ENCODE measurements at places on chromosomes 16 and 17.

GRCh38 chr16:48434653-48435317 is 49.6 kb upstream of the SIAH1 start:
- no peak for DNase-seq

GRCh38 chr16:73418691-73419090 is 370.8 kb upstream of the ZFHX3 start:
- no peak for DNase-seq

DNA sequence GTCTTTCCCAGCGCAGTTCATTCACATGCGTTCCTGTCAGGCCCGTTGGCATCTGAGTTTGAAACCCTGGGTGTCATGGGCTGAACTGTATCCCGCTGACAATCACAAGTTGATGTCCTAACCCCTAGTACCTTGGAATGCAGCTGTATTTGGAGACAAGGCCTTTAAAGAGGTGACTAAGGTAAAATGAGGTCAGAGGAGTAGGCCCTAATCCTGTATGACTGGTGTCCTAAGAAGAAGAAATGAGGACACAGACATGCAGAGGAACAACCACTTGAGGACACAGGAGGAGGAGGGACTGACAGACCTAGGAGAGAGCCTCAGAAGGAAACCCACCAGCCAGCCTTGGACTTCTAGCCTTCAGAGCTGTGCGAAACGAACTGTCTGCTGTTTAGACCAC is 33.1 kb downstream of the TRPV2 start:
- DNase-seq: no peak

- DNase-seq: no peak
Measured at GRCh38 chr17:22669721-22670120, 977.4 kb downstream of the KCNJ18 start.

GRCh38 chr16:57916735-57917438 is 54.0 kb downstream of the CNGB1 start:
- DNase-seq: no peak

DNA sequence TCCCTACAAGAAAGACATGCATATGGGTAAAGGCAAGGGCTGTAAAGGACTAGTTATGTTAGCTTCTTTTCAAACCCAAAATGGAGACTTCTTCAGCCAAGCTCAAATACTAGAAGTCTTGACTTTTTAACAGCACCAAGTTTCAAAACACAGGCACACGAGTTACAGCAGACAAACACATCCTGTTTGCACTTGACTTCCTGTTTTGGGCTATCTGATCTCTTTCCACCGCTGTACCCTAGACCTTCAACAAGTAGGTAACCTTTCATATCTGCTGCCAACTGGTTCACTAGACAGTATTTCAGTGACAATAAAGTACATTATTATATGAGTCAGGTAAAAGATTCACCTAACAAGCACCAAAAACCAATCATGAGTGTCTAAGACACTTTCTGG is 12.3 kb downstream of the RFFL start:
- no peak for DNase-seq

DNA sequence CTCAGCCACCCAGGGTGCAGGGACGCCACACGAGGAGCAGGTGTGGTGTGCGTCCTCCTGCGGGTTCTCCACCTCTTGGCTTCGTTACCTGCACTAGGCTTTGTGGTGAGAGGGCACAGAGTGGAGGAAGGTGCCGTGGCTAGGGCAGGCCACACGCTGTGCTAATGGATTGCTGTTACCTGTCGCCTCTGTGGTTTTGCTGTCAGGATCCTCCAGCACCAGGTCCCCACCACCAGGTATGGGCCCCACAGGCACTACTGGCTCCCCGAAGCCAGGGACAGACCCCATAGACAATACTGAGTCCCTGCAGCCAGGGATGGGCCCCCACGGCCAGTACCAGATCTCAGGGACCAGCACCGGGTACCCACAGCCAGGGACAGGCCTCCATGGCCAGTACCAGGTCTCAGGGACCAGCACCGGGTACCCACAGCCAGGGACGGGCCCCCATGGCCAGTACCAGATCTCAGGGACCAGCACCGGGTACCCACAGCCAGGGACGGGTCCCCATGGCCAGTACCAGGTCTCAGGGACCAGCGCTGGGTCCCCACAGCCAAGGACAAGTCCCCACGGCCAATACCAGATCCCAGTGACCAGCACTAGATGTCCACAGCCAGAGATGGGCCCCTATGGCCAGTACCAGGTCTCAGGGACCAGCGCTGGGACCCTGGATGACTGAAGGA is 315.6 kb downstream of the SEC14L1 start:
- no peak for DNase-seq

- no peak for DNase-seq
Measured at GRCh38 chr17:68601565-68602288, 560 bp upstream of the FAM20A start.

GRCh38 chr16:89562939-89563338 is 2.5 kb downstream of the RPL13 start:
- DNase-seq: no peak

DNA sequence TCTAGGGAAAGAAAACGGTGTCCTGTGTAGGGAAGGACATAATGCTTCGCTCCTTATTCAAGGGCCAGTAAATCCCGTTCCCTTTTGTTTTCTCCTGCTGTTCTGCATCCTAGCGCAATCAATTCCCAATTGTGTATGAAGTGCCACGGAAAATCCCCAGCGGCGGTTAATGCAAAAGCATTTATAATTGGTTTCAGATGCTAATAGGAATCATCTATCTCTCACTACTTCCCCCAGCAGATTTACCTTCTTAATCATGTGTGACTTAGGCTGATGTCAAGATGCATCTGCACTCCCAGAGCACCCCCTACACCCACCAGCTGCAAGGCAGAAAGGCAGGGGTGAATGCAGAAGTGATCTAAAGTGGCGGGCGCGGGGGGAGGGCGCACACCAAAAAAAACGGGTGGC is 32.7 kb upstream of the SSTR2 start:
- no peak for DNase-seq

GRCh38 chr17:82073446-82073845 is 7.8 kb upstream of the DUS1L start:
- DNase-seq: no peak

DNA sequence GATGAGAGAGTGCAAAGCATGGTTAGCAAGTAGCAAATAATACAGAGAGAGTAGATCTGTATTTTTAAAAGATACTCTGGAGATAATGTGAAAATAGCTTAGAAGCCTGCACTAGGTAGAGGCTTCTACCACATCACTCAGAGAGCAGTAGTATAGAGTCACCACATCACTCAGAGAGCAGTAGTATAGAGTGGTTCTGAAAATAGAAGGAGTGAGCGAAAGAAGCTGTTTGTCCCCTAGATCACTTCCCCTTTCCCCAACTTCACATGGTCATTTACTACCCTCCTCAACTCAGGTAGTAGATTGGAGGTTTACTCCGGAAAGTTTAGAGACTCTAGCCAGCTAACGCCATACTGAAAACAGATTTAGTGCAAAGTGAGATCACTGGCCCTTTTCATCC is 17.1 kb downstream of the DGKE start:
- no peak for DNase-seq

- no peak for DNase-seq
Measured at GRCh38 chr17:33531311-33531710, 238.2 kb upstream of the ASIC2 start.

DNA sequence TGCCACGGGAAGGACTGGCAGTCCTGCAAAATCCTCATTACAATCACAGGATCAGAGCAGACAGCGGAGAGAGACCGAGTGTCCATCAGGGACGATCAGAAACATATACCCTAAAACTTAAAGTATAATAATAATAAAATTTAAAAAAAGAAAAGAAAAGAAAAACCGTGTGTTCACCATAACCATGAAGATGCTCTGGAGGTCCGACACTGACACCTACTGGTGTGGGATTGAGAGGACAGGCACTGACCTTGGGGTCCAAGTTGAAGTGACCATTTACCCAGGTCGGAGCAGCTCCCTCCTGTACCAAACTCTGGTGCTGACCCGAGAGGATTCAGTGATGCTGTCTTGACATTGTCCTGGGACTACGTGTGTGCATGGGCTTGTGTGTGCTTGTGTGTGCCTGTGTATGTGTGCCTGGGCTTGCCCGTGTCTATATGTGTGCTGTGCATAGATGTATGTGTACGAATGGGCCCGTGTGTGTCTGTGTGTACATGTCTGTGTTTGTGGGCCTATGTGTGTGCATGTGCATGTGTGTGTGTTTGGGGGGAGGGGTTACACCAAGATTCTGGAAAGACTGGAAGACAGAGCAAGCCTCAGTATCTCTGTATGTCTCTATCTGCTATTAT is 10.0 kb upstream of the CD300LD start:
- peak; percentile 12 for DNase-seq

DNA sequence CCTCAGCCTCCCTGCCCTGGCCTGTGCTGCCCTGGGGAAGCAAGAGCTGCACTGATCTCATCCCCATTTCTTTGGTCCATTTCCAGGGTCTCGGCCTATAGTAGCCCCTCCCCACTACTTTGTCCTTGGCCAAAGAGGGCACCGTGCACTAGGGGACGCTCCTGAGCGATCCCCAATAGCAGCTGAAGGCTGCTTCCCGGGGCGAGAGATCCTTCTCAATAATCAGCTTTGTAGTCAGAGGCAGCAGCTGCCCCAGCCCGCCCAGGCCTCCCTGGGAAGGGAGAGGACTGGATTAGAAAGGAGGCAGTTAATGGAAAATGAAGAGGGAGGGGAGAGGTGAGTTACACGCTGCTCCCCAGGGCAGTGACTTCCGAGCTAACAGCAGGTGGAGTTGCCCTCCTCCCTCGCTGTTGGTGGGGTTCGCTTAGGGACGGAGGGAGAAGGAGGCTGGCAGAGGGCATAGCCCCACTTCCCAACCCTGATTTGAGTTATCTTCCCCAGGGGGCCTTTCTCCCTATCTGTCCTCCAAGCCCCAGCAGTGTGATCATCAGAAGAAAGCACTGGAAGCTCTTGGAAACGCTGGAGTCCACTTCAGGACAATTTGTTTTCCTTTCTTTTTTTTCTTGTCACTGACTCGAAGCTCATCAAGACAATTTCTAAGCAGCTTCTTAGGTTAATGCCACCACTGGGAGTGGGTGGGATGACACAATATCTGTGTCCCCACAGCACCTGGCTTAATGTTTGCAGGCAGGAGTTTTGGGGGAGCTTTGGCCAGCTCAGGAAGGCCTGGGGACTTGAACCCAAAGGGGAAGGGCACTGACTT is 2.6 kb downstream of the MXRA7 start:
- no peak for DNase-seq

DNA sequence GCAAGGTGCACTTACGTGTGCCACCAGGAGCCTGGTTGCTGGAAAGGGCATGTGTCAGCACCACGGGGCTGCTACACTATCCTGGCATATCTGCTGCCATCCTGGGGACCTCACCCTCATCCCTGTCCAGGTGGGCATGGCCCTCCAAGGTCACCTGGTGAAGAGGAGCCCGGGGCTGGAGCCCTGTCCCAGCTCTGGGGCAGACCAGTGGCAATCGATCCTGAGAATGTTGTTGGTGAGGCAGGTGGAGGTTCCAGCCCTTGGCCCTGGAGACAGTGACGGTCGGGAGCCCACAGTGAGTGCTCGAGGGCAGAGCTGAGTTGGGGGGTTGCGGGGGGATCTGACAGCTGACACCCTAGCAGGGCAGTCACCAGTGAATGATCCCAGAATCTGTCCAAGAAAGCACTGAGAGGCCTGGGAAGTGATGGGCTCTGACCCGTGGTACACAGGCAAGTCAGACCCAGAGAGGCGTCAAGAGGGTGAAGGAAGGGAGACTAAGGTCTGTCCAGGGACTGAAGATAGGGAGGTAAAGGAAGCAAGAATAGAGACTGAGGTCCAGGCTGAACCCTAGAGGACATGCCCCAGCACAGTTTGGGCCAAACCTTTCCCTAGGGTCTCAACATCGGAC is 17.6 kb downstream of the POLR3K start:
- no peak for DNase-seq

GRCh38 chr17:33980193-33980592 is 274.9 kb upstream of the CCL2 start:
- DNase-seq: no peak

GRCh38 chr17:75012346-75013091 is at the start of gene MRPL58:
Gene MRPL58 (plus strand): TSS chr17:75012670. CDS start chr17:75012687, 17 bp downstream.
- DNase-seq: peak; percentile 72

GRCh38 chr17:48985436-48986245 is 11.5 kb upstream of the IGF2BP1 start:
- no peak for DNase-seq

GRCh38 chr16:57299719-57300386 is 15.4 kb upstream of the PLLP start:
- DNase-seq: peak; percentile 79

DNA sequence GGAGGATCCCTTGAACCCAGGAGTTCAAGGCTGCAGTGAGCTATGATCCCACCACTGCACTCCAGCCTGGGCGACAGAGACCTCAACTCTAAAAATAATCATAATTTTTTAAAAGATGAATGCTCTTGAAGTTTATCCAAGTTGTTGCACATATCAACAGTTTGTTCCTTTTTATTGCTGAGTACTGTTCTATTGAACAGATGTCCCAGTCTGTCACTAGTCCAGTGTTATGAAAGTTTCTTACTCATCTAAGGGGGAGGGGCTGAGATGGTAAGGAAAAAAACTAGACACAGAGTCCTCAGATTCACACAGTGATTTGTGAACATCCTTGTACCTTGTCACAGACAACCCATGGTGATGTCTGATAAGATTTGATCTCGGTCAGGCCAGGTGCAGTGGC is 3.9 kb downstream of the ACAP1 start:
- no peak for DNase-seq

- no peak for DNase-seq
Measured at GRCh38 chr17:80716986-80717719, 172.5 kb downstream of the RPTOR start.

DNA sequence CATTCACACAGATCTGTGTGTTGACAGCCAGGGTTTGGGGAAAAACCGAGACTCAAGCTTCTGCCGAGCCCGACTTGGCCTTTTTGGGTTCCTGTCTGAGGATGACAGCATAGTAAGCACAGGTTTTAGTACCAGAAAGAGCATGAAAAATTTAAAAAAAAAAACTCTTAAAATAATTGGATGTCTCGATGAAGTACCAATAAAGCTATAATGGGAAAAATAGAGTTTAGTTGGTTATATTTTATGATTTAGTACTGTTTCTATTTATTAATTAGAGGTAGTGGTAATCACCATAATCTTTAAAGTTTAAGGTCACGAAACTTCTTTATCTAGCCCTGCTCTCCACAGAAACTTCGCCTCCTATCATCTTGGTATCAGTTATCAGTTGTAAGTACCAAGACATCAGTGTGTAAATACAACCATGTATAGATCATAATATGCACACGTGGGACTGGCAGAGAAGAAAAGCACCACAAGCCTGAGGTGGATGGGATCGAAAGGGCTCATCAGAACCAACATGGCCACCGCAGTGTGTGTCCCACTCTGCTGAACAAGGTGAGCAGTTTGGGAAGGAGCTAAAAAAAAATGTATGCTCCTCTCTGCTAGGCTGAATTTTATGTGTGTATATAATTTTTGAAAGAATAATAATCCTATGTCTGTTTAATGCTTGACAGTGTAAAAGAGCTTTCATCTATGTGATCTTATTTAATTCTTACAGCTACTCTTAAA is 14.4 kb upstream of the EEF2K start:
- DNase-seq: no peak

DNA sequence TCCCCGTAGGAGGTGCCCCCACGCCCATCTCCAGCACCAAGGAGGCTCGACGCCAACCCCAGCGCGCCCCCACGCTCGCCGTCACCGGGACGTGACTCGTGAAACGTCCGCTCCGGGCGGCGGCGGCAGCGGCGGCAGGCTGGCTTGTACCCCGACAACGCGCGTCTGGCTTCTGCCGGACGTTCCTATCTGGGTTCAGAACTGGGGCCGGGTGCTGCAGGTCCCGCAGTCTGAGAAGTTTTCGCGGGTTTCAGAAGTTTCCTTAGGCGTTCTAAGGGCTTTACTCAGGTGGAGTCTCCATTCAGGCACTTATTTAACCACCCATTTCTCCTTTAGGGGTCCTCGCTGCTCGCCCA is 672 bp upstream of the ALKBH5 start:
- DNase-seq: peak; percentile 84

GRCh38 chr17:19992803-19993713 is 15.4 kb upstream of the AKAP10 start:
- peak; percentile 59 for DNase-seq
